H9 (cell line): ENCODE measurements at places on chromosomes 6 and 20.

GRCh38 chr20:21090721-21091120 is 15.4 kb downstream of the LINC00237 start:
- DNase-seq: no peak

GRCh38 chr20:32652739-32653526 is 20.8 kb downstream of the C20orf203 start:
- DNase-seq: peak; percentile 87

GRCh38 chr6:15160812-15161211 is 85.1 kb upstream of the JARID2 start:
- no peak for DNase-seq

GRCh38 chr6:5401845-5402738 is 140.8 kb downstream of the FARS2 start:
- DNase-seq: no peak

GRCh38 chr6:99611148-99611547 is 4.5 kb downstream of the PRDM13 start:
- no peak for DNase-seq

- no peak for DNase-seq
Measured at GRCh38 chr20:20130399-20130798, 78.1 kb downstream of the CFAP61 start.

- no peak for DNase-seq
Measured at GRCh38 chr6:85419046-85419759, 30.7 kb upstream of the NT5E start.

DNA sequence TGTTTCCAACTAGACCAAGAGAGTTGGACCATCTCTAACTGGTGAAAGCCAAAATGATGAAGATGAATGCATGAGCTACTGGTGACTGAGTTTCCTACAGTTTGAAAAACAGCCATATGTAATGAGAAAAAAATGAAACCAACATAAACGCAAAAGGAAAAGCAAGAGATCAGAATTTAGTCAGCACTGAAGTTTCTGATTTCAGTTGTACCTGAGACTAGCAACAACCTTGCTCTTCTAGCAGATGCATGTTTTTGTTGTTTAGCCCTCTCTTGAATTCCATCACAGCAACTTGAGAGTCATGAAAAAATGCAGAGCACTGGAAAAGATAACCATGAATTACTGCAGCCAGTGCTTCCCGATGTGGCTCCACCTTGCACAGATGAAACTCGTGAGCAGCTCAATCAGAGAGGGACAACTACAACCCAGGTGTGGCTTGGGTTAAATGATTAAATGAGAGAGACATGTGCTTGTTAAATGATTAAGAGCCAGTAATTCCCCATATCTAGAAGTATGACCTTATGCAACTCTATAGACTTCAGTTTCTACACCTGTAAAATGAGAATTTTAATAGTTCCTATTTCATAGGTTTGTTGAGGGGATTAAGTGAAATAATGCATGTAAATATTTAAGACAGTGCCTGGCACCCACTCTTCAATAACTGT is 104.8 kb downstream of the ELOVL4 start:
- no peak for DNase-seq

GRCh38 chr6:148935705-148936435 is 189.0 kb downstream of the UST start:
- no peak for DNase-seq

GRCh38 chr6:103798166-103798565 is 1061.6 kb downstream of the HACE1 start:
- no peak for DNase-seq

DNA sequence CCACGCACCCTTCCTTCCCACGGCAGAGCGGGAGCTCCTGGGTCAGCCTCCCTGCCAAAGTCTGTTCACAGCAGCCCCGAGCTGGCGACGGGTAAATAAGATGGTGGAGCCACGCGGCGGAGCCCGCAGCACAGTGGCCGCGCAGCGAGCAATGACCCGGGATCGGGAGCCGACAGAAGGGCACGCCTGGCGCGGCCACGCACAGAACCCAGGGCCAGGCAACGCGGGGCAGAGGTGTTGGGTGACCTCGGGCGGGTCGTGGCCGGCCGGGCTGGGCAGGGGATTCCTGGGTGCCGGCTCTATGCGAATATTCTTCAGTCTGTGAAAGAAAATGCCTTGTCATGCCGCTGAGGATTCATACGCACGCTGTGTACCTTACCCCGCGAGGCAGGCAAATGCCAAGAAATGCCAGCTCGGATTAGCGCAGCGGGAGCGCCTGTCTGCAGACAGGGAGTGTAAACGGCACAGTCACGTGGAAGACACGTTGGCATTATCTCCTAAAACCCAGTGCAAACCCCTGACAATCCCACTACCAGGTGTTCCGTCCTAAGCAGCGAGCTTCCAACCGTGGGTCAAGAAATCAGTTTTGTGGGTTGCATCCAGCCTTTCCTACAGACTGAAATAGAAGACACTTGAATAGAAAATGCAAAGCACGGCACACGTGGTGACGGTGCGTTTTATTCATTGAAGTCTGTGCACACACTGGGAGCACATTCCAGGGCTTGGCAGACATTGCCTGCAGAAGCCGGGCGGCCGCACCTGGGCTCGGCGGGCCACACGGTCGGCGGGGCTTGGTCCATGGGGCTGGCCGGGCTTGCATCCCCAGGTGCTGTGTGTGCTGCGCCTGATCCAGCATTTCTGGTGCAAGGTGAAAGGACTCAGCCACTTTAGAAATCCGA is 18.3 kb downstream of the CHRNA4 start:
- DNase-seq: no peak

- DNase-seq: no peak
Measured at GRCh38 chr6:35283361-35283760, 14.3 kb upstream of the DEF6 start.

- DNase-seq: no peak
Measured at GRCh38 chr20:60263725-60264709, 305.8 kb downstream of the CDH26 start.

- DNase-seq: no peak
Measured at GRCh38 chr6:143527677-143528076, 16.2 kb upstream of the FUCA2 start.

DNA sequence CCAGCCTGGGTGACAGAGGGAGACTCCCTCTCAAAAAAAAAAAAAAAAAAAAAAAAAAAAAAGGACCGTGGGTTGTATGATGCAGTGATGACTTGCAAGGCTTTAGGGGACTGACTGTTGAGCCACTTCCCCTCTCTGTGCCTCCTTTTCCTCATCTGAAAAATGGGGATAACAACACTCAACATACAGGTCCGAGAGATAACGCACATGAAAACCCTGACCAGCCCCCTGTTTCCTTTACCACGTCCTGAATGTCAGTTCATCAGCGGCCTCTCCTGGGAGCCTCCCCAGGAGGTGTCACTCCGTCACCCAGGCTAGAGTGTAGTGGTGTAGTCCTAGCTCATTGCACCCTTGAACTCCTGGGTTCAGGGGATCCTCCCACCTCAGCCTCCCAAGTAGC is 3.9 kb downstream of the SLA2 start:
- DNase-seq: no peak

DNA sequence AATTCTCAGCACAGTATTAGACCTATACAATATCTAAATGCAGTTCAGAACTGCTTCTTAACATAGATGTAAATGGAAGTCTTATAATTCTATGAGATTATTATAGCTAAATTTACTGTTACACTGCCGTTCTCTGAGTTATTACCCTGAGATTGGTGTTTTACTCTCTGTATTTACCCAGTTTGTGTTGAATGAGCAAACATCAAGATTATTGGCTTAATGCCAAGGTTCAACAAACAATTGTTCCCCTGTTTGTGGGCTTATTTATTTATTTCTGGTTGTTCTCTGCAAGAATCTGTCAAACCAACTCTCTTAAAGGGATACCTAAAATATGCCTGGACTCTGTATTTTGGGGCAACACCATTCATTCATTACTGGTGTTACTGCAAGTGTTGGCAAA is 5.2 kb upstream of the STMND1 start:
- no peak for DNase-seq

GRCh38 chr6:134343066-134343465 is 25.2 kb upstream of the SGK1 start:
- no peak for DNase-seq

- no peak for DNase-seq
Measured at GRCh38 chr6:55058682-55059081, 115.6 kb upstream of the HCRTR2 start.

DNA sequence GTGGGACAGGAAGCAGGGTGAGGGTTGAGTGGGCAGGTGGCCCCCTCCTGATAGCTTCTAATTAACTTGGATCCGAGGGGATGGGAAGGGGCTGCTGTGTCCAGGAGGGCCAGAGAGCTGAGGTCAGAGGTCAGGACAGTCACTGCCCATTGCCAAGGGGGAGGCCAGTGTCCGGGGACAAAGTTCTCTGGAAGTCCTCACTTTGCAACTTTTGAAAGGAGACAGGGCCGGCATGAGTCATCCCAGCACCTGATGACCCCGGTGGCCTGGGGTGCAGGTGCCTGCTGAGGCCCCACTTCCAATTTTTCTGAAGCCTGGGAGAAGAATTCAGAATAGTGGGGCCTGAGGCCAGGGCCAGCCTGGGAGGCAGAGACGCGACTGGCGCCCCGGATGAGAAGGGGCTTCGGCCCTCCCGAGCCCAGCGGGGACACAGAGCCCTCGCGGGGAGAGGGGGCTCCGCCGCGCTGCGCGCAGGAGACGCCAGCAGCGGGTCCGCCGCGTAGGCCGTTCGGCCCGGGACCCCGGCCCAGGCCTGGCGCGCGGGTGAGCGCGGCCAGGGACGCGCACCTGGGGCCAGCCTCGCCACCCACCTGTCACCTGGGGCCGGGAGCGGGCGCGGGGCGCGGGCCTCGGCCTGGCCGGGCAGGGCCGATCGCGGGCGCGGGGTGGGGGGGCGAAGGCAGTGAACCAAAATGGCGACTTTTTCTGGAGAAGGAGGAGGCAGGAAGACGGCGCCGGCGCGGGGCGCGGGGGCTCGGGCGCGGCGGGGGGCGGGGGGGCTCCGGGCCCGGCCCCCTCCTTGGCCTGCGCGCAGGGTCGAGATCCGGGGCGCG is 586 bp downstream of the ZNF512B start:
- DNase-seq: peak; percentile 32
